Cortex of kidney (tissue), 1 donor: ENCODE measurements at places on chromosomes 11 and 22.

- DNase-seq, result no peak
These were observed 7.1 kb downstream of the ACAD8 start for GRCh38 chr11:134260503-134260902.

DNA sequence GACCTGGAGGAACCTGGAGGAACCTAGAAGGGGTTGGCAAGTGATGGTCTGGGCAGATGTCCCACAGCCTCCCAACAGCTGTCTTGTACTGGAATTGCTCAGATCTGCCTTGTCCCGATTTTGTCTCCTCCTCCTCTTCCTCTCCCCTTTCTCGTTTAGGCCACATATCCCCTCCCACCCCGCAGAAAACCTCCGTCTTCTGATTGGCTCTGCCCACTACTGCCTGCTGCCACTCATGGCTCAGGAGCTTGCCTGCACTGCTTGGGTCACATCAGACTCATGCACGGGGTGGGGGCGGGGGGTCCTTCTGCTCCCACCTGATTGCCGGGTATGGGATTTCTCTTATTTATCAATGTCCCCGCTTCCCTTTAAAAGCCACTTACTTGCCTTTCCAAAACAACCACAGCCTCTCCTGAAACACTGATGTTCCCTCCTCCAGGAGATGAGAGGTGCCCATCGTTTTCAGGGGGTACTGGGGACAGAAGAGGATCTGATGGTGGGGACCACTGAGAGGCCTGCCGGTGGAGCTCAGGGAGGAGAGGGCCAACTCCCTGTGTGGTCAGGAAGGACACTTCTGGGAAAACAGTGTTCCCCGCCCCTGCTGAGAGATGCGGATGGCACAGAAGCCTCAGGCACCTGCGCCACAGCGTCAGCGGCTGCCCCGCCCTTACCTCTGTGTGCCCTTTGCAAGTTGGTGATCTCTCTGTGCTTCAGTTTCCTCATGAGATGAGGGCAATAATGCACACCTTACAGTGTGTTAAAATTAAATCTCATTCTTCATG lies 14.7 kb downstream of the TOM1 start:
- no peak for DNase-seq

- no peak for DNase-seq
These were observed 1445.5 kb downstream of the BRD1 start for GRCh38 chr22:48382197-48382596.

GRCh38 chr11:44277196-44278090 lies 32.5 kb downstream of the ALX4 start:
- DNase-seq, result no peak

DNA sequence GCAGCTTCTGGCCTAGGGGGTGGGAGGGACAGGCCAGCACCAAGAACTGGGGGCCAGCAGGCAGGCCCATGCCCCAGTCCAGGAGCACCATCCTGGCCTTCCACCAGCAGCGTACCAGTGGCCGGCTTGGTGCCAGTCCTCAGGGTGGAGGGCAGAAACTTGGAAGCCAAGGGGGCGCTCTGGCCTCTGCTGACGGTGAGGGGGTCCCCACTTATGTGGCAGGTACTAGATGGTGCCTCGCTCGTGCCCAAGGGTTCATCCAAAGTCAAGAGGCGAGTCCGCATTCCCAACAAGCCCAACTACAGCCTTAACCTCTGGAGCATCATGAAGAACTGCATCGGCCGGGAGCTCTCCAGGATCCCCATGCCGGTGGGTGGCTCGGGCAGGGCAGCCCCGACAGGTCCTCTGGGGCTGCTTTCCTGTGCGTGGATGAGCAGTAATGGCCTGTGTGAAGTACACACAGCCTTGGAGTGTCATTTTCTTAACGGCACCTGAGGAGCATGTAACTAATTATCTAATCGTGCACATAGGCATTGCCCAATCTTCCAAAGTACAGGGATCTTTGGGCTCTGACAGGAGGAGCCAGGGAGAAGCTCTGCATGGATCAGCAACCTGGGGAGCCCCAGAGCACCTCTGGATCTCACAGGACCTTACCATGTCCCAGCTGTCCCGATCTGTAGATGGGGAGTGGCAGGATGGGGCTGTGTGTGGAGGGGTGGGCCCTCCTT lies 79.1 kb downstream of the MORC2 start:
- no peak for DNase-seq

- no peak for DNase-seq
These were observed 57.4 kb upstream of the SHISAL1 start for GRCh38 chr22:44369916-44370801.

DNA sequence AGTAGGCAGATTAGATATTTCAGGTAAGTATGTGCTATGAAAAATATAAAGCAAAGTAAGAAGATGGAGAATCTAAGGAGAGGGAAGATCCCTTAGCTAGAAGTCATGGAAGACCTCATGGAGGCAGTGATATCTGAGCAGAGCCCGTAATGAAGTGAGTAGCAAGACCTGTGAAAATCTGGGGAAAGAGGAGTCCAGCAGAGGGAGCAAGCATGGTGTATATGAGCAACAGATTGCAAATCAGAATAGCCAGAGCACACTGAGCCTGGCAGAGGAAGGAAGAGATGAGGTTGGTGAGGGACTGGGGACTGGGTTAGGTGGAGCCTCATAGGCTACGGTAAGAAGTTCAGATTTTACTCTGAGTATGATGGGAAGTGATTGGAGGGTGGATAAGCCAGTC lies 9.4 kb downstream of the LHFPL7 start:
- DNase-seq, result no peak

GRCh38 chr11:100190395-100190794 lies 496.7 kb upstream of the ARHGAP42 start:
- DNase-seq, result no peak

DNA sequence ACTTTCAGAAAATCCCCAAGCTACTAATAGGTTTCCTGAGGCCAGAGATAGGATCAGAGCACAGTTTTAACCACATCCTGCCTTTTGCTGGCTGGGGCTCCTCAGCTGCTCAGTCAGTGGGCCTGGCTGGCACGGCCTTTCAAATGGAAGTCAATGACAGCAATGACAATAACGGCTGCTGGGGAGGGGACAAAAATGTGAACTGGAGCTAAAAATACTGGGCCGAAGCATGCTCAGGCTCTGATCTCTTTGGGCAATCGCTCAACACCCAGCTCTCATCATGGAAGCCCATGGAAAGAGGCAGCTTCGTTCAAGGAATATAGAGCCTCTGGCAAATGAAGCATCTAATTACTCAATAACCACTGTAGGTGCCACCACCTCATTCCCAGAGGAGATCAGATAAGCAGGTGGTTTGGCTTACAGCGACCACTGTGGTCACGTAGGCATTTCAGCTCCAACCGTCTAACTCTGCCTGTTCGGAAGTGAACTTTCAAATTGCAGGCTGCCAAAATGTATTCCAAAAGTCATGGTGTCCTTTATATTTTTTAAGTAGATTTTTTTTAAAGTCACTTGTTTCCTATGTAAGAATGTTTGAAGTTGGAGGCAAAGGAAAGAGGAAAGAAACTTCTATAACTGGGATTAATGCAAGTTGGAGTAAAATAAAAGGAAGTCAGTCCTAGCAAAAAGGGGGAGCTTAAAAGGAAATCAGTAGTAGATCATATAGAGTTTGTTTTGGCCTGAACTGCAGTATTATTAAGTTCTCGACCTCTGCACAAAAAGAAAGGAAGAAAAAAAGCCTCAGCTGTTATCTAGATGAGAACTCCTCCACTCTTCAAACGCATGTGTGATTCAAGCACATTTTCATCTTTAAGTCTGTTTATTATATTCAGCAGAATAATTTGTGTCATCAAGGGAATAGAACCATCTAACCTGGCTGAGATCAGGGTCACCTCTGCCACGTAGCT lies 14.1 kb downstream of the WT1 start:
- no peak for DNase-seq

DNA sequence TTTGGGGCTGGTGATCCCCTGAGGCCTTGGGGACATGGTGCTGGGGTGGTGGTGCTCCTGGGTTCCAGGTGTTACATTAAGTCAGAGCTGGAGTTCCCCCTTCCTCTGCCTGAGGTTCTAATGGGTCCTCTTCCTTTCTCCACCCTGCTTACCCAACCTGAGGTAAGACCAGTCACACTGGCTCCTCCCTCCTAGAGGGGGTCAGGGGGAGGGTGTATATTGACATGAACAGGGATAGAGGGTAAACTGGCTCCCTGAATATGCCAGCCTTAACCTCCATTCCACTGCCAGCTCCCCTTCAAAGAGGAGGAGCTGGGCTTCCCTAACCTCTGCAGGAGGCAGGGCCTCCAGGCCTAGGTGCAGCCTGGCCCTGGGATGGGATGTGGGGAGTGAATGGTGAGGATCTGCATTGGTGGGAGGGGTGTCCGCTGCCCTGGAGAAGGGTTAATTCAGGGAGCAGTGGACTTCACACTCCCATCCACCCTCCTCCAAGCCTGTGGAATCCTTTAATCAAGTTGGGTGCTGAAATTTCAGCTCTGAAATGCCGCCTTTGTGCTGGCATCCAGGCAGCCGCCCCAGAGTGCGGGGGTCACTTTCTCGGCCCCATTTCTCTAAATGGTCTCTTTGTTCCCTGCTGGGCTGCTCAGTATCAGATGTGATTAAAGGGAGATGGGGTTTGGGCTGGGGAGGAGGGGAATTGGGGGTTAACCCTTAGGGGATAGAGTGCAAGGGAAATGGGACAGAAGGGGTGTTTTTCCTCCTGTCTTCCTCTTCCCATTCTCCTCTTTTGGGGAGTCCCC lies 15.2 kb downstream of the POLR2F start:
- no peak for DNase-seq

DNA sequence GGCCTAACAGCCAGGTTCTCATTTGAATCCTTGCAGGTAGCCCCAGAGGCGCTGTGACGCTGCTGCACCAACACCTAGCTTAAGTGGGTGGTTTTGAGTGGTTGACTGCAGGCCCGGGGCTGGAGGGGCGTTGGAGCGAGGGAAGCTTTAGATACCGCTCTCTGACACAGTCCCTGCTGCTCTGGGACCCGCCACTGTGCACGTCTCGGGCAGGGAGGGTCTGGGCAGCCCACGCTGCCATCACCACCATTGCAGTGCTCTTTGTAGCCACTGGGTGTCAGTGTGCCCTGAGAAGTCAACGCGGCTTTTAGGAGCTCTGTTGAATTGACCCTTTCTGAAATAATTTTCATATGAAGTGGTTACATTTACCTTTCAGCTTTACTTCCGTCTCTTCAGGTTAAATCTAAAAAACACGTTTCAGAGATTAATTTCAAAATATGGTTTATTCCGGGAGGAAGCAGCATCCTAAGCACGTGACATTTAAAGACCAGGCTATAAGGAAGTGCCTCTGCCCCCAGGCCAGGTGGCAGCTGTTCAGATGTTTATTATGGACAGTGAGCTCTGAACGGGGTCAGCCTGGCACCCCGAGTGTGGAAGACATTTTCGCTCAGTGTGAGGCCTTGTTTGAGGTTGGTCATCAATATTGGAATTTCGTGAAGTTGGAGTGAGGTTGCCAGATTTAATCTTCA lies 30.9 kb upstream of the PARVB start:
- no peak for DNase-seq

DNA sequence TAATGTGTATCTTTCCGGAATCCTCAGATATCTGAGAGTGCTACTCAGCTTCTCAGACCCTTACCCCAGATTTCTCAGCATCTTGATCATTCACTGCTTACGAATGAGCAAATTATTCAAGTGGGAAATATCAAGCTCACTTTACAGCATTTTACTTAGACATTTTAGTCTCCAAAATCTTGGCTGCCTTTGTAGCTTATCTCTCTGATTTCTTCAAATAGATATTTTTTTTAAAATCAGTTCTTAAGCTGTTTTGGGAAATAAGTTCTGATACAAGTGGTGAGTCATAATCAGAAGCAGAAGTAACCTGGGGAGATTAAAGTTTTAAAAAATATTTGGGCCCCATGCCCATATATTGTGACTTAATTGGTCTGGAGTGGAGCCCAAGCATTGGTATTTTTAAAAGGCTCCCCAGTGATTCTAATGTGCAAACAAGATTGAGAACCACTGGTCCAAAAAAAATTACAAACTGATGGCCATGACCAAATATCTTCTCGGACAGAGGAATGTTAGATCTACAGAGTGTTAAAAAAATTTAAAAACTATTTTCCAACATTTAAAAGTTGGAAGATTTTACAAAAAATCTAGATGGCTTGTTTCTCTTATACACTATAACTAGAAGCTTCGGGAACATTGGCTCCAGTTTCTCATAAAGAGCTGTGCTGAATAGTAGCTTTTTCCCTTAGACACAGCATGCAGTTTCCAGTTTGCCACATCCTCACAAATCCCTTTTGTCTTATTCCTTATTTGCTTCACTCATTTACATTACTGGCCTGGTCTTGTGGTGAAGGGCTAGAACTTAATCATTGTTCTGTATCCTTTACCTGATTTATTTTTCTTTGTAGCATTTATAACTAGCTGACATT lies 87.8 kb upstream of the BMAL1 start:
- DNase-seq, result no peak

- no peak for DNase-seq
These were observed 41.8 kb downstream of the TMPRSS5 start for GRCh38 chr11:113664069-113664980.

GRCh38 chr22:48096851-48097665 lies 1334.6 kb downstream of the TBC1D22A start:
- no peak for DNase-seq

DNA sequence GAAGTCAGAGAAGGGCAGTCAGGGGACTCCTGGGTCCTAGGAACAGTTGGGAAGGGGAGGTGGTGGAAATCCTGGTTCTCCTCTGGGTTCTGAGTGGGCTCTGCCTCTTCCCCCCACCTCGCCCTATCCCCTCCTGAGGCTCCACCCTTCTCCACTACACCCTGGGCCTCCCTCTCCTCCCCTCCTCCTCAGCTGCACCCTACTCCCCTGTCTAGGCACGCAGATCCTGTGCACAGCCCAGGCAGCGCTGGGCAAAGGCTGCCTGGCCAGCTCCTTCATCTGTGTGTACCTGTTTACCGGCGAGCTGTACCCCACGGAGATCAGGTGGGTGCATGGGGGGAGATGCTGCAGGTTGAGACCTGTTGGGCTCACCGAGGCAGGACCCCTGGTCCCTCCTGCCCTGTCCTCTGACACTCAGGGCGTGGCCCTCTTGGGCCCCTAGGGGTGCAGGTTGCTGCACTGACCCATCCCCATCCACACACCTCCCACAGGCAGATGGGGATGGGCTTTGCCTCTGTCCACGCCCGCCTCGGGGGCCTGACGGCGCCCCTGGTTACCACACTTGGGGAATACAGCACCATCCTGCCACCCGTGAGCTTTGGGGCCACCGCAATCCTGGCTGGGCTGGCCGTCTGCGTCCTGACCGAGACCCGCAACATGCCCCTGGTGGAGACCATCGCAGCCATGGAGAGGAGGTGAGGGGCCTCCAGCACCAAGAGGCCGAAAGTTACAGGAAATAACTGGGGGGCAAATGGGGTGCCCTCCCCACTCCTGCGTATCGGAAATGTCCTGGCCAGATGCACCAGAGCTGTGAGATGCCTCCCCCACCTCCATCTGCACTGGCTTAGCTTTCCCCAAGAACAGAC lies 25.3 kb upstream of the POLA2 start:
- no peak for DNase-seq

- no peak for DNase-seq
These were observed 28.3 kb downstream of the EFCAB6 start for GRCh38 chr22:43783777-43784176.

- DNase-seq, result no peak
These were observed 27.8 kb downstream of the RELT start for GRCh38 chr11:73404048-73404447.

- no peak for DNase-seq
These were observed 19.9 kb downstream of the TP53I11 start for GRCh38 chr11:44930588-44931302.

- DNase-seq, result no peak
These were observed 125.2 kb downstream of the LRRC4C start for GRCh38 chr11:41334007-41334933.
